ENCODE measurements at places on chromosomes 3 and 15. TPM values are rescaled to one million over a fixed set of nuclear protein-coding genes. Genes with fewer than 3 reads are reported as not detected.

The CGGBP1 gene
- 83.8 TPM for total RNA-seq

The CYP1A2 gene
- total RNA-seq: not detected

The MRAS gene
- 31.3 TPM for total RNA-seq

The CNTN3 gene
- total RNA-seq: 8.1 TPM

The PLSCR2 gene
- total RNA-seq: 0.47 TPM

The APBA2 gene
- total RNA-seq: 15.9 TPM

The EIF4E3 gene
- total RNA-seq: 7.2 TPM

The ARHGEF26 gene
- total RNA-seq: 12.0 TPM
